ENCODE measurements at places on chromosomes 2 and 18. TPM values are rescaled to one million over a fixed set of nuclear protein-coding genes. Genes with fewer than 3 reads are reported as not detected.
A peak's percentile ranks its signal among the peaks of the same experiment; 100 is the strongest.

Gene DOK6
- 0.32 TPM for total RNA-seq

DNA sequence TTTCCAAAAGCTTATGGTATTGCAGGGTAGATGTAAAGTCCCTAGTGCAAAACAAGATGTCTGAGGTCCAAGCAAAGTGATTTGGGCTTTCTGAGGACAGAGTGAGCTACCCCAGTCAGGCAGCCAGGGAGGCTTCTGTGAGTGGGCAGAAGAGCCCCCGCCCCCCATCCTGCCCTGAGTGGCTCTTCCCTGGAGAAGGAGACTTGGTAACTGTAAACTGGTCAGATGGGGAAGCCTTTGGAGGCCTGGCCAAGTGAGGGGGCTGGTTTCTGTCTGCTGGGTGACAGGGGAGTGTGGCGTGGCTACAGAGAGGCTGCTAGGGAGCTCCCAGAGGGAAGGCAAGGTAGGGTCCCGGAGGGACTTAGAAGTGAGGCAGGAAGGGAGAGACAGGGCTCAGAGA lies 181.3 kb upstream of the HAAO start:
- no peak for DNase-seq
- H3K4me3 ChIP-seq: no peak overlapping the region
- peak overlapping the region; percentile 69 for H3K27ac ChIP-seq
- H3K4me1 ChIP-seq: peaks cover 25% of the 10 kb centered on the region
- H3K36me3 ChIP-seq: no peaks in the 10 kb centered on the region

DNA sequence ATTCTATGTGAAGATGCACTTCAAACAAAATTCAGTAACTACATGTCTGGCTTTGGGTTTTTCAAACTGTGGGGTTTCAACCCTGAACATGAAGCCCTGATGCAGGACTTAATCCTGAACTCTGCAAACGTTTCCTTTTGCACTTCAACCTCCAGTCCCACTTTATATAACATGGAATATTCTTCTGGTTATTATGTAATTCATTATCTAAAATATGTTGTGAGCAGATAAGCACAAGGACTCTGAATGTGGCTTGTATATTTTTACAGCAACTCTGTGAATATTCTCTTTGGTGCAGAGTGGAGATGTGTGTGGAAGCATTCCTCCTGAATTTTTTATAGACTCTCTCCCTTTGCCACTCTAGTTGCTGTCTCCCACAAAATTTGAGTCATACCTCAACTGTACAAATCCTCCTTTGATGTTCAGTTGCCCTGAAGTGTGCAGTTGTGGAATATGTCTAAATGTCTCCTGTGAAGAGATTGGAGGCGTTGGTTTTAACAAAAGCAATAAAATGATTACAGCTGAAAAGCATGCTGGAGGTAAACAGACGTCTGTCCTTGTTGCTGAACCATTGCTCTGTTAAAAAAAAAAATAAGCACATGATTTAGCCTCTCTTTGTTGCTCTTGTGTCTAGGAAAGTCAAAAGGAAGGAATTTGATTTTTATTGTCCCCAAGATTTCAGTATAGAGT lies 205.1 kb upstream of the NRP2 start:
- no peaks in the 10 kb centered on the region for H3K36me3 ChIP-seq
- DNase-seq: no peak
- no peak overlapping the region for H3K4me3 ChIP-seq
- H3K27me3 ChIP-seq: no peaks in the 10 kb centered on the region

DNA sequence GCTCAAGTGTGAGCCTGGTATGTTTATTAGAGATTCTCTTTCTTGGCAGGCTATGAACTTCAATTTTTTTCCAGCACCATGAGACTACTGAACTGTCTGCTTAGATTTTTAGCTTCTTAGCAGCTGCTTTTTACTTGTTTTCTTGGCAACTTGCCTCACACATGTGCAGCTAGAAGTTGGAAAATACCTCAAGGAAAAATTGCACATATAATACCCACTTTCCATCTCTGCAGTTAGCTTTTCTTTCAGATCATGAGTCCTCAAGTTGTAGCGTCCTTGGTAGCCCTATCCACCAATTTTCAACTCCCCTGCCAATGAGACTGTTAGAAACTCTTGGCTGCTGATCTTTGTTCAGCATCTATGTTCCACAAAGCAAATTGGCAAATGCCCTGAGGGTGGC lies 302.1 kb downstream of the HRH4 start:
- no peaks in the 10 kb centered on the region for H3K36me3 ChIP-seq
- no peaks in the 10 kb centered on the region for H3K4me1 ChIP-seq
- H3K27me3 ChIP-seq: no peaks in the 10 kb centered on the region
- H3K27ac ChIP-seq: no peak overlapping the region
- H3K4me3 ChIP-seq: no peak overlapping the region
- DNase-seq: no peak

GRCh38 chr2:208033701-208034502 lies 8.6 kb upstream of the PLEKHM3 start:
- peak; percentile 70 for DNase-seq
- no peaks in the 10 kb centered on the region for H3K4me1 ChIP-seq
- no peak overlapping the region for H3K27ac ChIP-seq
